CD8-positive, alpha-beta memory T cell (primary cell): ENCODE measurements at places on chromosomes 1 and 21.

DNA sequence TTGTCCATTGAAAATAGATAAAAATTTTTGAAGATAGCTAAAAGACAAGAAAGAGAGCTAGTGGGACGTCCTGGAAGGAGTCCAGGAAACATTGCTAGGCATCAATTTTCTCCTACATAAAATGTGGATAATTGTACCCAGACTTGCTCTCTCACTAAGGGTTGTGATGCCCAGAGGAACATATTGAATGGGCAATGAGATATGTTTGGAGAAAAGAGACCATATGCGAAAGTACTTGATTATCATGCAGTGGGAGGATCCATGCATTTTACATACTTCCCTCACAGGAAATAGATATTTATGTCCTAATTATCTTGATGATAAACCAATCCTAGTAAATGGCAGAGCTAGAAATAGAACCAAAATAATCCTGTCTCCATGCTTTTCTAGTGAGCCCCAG, 108.4 kb upstream of the TNR start:
- DNase-seq = no peak

GRCh38 chr1:225762002-225762441, 15.6 kb upstream of the SRP9 start:
- DNase-seq = no peak

GRCh38 chr1:37633040-37633937, 1.4 kb downstream of the RSPO1 start:
- no peak for DNase-seq

DNA sequence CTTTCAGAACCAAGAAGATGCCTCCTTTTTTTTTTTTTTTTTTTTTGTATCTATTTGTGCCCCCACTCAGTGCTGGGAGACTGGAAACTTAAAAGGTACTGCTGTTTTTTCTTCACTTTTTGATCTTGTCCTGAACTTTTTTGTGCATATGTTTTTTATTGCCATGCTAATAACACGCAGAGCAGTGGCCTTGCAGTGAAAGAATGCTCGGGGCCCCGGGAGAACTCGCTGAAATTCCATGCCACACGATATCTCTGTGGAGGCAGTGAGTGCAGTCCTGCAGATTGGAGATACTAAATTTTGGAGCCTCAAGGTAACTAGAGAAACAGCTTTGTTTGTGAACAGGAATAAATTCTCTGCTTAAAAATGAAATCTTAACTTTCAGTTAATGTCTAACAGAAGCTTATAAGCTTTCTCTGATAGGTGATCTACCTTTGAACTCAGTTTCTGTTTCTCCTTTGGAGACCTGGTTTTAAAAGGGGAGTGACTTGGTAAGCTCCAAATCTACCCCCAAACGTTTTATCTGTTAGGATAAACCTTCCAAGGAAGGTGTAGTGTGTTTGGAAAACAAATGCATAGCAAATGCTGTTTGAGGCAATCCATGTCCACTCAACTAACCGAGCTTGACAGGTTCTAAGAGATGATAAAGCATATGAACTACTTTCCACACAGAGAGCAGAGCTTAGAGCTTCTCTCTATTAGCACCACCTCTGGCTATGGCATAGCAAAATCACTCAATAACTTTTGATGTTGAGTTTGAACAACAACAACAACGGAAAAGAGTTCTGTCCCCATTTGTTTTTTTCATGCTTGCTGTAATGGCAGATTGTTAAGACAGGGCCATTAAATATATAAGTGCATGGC, 113.7 kb upstream of the PLXNA2 start:
- no peak for DNase-seq

- DNase-seq = no peak
Measured at GRCh38 chr1:99447721-99448120, 183.4 kb downstream of the PLPPR4 start.

DNA sequence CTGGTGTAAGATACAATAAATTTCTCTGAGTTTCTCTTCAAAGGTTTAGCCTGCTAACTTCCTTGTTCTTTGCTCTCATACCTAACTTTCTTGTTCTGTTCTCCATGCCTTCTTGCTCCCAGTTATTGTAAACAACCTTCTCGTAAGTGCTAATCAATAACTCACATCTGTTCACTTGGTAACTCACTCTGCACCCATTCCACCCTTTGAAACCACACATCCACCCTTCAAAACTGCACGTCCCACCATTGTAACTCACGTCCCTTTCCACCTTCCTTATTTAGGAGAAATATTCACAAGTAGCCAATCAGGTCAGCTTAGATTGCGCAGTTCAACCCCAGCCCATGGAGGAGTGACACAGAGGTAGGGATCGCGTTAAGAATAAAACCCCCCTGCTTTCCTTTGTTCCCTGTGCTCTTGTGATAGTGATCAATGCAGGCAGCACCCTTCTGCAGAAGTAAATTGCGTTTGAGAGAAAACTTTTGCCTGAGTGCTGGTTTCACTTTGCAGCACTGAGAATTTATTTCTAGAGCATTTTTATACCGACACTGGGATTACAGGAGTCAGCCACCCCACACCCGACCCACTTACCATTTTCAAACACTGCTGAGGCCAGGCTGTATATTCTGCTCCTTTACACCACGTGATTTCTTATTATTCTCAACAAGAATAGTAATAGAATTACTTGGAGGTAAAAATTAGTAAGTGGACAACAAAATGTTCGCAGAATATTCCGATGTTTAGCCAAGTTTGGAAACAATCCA, 789.2 kb upstream of the RGS18 start:
- no peak for DNase-seq

GRCh38 chr1:153963030-153963849, at the start of gene SLC39A1:
Gene SLC39A1 (minus strand): TSS chr1:153963537. CDS start chr1:153962715, 822 bp downstream.
- peak; percentile 87 for DNase-seq

DNA sequence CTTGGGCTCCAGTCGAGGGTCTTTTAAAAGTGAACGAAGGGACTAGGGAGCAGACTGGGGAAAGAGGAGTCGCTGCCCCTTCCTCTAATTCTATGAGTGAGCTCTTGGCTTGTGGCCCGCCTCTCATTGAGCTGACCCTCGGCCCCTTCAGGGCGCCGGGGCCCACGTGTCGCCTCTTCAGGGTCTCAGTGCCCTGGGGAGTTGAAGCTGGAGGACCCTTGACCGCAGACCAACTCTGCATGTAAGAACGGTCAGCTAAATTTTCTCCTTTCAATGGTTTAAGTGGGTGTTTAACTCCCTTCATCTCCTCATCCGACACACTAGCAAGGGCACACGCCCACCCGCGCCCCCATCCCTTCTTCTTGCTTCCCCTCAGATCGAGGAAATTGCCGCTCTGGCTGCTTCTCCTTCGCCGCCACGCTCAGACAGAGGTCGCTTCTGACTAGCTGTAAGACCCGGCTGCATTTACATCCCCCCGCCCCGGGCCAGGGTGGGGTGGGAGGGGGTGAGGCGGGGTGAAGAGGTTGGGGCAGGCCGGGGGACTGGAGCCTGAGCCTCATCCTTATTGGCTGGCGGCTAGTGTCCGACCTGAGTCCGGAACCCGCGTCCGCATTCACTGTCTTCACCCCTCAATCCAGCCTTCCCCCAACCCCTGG, 10.9 kb downstream of the NR5A2 start:
- DNase-seq = peak; percentile 45

- no peak for DNase-seq
Measured at GRCh38 chr1:201513498-201514243, 6.7 kb upstream of the CSRP1 start.

DNA sequence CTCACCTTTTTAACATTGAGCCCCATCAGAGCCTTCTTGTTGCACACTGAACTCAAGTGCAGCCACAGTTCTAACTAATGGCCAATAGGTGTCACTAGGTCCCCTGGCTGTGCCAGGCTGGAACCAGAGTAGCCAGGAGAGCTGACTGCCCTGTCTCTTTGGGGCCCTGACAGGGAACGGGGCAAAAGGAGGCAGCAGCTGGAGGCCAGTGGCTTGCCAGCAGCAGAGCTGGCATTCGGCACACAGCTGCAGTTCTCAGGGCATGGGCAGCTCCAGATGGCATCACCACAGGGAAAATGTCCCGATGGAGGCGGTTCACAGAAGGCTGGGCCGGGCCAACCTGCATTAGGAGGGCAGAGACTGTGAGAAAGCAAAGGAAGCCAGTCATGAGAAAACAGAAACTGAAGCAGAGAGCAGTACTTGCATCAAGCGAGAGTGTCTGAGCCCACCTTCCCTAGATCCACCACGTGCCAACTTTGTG, 188.6 kb downstream of the FCRL5 start:
- no peak for DNase-seq

GRCh38 chr1:228500901-228501871, 14.0 kb downstream of the RNF187 start:
- DNase-seq = peak; percentile 90

DNA sequence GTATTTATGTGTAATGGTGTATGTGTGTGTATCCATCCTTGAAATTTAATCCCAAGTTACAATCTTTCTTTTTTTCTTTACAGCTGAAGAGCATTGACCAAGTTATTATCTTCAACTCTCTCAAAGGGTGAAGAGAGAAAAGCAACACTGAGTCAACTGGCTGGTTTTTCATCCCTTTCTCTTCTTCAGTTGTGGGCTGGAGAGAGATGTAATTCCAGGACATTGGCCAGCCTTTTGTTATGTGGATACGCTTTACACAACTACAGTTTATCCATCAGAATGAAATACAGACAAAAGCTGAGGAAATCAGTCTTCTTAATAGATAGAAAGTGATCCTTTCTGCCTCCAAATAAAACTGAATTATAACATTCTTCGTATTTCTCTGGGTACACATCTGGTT, 357.0 kb upstream of the NCAM2 start:
- DNase-seq = no peak

DNA sequence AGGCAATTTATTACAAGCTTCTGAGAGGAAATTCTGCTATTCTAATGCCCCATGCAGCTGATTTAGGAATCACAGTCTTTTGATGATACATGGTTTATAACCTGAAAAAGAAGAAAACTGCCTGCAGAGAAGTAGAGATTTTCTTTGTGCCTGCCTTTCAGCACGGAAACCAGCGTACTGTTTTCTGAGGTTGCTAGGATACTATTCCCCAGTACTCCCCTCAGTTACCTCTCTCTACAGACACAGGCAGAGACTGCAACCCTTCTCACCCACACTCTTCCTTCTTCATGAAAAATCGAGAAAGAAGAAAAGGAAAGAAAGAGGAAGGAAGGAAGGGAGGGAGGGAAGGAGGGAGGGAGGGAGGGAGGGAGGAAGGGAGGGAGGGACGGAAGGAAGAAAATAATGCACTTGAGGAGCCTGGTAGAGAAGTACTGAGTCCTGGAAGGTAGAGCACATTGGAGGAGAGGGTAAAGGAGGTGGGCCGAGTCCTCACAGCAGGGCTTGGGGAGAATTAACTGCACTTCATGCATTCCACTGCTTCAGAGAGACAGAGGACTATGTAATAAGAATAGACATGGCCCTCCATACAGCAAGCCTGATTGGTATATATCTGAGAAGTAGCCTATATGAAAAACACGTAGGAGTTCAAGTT, 21.9 kb downstream of the RGS2 start:
- no peak for DNase-seq

DNA sequence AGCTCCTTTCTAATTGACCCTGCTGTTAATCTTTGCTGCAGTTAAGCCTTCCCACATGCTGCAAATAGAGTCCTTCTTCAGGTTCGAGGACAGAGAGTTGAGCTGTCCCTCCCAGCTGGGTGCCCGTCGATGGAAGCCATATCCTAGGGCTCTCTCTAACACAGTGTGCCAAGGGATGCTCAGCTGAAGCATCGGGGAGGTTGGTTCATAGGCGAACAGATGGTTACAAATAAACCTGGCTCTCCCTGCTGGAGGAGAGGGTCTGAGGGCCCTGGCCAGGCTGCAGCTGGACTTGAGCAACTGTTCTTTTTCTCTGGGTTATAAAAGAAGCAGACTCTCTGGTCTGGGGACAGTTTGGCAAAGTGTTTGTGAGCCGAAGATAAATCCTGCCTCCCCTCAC, 120.3 kb upstream of the C8B start:
- DNase-seq = no peak

- DNase-seq = no peak
Measured at GRCh38 chr21:34894401-34894800, 154.7 kb downstream of the RUNX1 start.

- no peak for DNase-seq
Measured at GRCh38 chr1:4494558-4494957, 159.9 kb upstream of the AJAP1 start.

- no peak for DNase-seq
Measured at GRCh38 chr1:159282118-159282517, 20.0 kb upstream of the FCER1A start.

DNA sequence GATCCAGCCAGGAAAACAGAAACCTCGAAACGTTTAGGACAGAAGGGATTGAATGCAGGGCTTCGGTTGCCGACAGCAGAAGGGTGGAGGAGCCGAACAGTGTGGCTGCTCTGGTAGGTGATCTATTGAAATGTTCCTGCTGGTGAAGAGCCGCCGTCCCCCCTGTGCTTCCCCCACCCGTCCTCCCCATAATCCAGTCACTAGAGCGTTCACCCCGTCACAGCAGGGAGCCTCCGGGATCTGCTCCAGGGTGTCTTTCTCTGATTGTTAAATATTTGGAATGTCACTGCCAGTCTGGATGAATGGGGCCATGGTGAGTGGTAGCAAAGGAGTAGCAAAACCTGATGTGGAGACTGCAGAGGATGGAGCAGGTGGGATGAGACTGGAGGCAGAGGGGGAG, 255.1 kb upstream of the CSF3R start:
- DNase-seq = no peak

GRCh38 chr1:20413136-20413775, 72.8 kb downstream of the CAMK2N1 start:
- DNase-seq = no peak

- DNase-seq = no peak
Measured at GRCh38 chr1:31693231-31693630, 10.6 kb downstream of the COL16A1 start.

DNA sequence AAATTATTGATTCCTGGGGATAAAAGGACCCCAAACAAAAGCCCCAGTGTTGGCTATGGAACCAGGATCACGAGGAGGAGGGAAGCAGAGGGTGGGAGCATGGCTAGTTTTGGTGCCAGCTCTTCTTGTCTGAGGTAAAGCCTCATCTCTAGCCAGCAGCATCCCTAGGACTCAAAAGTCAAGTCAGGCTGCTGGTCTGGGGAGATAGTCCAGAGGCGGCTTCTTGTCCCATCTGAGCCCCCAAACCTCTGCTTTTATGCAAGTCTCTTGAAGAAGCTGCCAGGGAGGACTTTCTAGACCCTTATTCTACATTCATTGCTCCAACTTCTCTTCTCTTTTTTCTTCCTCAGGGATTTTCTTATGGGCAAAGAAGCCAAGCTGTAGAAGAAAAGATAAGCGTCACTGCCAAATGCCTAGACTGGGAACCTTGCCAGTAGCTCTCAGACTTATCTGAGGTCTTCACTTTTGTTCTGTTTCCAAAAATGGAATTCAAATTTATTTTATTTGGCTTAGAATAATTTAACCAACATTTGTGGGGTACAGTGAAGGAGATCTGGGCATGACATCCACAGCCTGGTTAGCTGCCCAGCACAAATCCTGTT, 6.9 kb upstream of the ANKRD35 start:
- no peak for DNase-seq

GRCh38 chr1:87305151-87305550, 23.5 kb upstream of the LMO4 start:
- no peak for DNase-seq

DNA sequence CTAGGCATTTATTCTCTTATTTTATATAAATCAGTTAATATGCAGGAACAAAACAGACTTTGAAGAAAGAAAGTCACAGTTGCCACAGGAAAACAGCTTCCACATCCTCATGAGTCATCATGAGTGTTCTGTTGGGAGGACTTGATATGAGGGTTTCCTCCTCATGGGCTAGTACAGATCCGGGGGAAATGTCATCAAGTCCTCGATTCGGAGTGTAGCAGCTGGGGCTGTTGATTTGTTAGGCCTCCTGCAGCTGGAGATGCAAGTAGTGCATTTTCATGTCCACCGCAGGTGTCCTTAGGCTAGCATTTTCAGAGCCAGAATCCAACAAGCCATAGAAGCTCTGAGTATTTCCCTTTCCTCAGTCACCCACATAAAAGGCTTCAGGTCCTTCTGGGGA, 36.7 kb downstream of the ADAM30 start:
- DNase-seq = no peak
